HEK293T (cell line): ENCODE measurements at places on chromosomes 2 and 18.

- DNase-seq: peak; percentile 45
Observed at GRCh38 chr18:59783138-59783537, 85.9 kb upstream of the CCBE1 start.

- DNase-seq: peak; percentile 32
Observed at GRCh38 chr2:239991689-239992314, 33.3 kb downstream of the NDUFA10 start.

DNA sequence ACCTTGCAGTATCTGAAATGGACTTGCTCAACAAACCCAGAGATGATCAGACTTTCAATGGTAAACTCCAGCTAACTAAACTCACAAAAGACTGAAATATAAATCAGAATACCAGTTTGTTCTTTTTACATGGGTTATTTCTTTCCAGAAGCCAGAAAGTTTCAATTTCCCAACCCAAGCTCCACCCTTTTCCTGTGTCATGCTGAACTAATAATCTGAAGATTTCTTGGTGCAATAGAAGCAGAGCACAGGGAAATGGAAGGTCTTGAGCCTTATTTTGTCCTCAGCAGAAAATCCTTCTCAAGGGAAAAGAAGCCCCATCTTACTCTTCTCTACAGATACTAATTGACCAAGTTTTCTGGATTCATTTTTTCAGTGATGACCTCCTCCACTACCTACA lies 93.3 kb upstream of the PAPOLG start:
- no peak for DNase-seq

DNA sequence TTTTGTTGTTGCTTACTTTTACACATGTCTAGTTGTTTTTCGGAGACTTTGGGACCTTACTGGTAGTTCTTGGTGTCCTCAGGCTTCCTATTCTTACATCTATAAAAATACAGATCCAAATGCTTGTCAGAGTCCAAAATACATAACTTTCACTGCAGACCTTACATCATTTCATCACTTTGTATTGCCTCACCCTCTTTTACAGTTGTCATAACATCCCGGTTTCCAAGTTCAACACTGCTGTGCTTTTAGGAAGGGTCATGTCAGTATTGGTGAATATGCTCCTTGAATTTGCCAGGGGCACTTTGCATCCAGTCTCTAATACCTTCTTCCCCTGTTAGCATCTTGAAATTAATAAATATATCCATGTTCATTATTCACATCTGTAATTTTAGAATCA lies 518.2 kb upstream of the RAB12 start:
- DNase-seq: no peak

GRCh38 chr2:236582968-236583367 lies 13.3 kb downstream of the ACKR3 start:
- no peak for DNase-seq

DNA sequence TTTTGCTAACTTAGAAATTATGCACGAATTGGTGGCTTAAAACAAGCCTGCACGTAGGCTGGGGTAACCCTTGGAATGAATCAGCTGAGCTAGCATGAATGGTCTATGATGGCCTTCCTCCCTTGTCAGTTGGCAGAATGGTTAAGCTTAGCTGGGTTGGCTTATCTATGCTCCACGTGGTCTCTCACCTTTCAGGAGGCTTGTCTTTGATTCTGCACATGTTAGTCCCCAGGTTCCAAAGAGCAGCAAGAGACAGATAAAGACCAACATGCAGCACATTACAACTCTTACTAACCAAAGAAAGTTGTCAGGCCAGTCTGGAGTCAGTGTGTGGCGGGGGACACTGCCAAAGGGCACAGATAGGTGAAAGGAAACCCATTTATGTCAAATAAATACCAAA lies 700.9 kb upstream of the SYT4 start:
- no peak for DNase-seq

DNA sequence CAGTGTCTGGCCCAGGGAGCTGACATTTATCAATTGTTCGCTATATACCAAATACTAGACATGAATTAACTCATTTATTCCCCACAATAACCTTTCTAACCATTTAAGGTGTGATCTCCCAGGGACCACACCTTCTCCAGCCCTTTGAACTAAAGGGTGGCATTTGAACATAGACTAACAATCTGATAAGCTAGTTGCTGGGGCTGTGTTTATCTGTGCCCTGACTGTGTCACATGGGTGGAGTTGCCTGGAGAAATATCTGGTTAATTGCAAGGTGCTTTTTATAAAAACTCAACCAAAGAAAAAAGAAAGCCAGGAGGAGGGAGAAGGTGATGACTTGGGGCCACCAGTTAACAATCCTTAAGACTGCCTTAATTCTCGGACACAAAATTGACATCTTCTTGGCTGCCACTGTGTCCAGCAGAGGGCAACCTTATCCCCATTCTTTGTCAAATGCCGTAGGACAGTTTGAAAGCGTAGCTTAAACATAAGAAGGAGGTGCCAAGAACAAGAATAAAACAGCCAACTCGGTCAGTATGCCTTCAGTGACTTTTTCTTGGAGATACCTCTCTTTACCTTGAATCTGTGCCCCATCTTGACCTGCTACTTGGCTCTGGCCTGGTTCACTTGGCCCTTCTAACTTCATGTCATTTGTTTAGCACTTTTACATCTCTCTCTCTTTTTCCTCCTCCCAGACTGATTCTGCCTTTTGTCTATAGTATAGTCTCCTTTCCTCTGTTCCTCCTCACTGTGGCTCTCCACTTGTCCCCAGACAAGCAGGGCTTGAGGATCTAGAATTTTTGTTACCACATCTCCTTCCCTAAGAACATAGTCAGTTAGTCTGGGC lies 183.4 kb downstream of the MYO3B start:
- peak; percentile 53 for DNase-seq

- no peak for DNase-seq
Observed at GRCh38 chr18:1483385-1483784, 578.7 kb downstream of the ADCYAP1 start.

GRCh38 chr2:240932724-240933047 lies 26.6 kb downstream of the CROCC2 start:
- no peak for DNase-seq

DNA sequence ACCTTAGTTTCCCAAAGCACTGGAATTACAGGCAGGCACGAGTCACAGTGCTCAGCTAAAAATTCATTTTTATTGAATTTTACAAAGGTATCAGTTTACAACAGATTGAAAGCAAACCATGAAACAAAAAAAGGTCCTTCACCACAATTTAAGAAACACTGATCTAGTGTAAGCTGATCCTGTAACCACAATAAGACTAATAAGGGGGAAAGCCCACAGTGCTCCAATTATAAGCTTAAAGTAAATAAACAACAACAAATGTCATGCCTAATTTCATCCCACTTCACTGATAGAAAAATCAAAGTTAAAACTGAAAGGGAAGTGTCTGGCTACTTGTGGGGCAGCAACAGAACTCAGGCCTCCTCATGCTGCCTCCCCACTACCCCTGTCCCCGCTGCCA lies 49.2 kb downstream of the ICA1L start:
- DNase-seq: no peak

DNA sequence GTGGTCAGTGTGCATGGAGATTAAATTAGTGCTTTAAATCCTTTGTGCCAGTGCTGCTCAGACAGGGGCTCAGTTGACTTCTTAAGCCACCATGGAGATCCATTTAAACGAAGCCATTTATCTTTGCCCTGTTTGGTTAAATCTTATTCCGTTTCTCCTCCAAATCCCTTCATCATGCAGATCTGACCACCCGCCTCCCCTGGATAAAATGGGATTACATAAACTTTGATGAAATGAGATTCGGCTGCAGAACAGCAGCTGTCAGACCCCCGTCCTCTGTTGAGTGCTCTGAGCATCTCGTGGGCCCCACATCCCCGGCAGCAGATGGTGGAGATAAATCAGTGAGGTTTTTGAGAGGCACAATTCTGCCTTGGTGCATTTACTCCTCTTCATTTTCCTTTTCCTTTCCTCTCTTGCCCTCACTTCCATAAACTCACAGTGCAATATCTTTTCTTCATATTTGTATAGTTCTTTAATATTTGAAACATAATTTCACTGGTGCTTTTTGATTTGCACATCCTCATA lies 84.4 kb upstream of the TWIST2 start:
- DNase-seq: no peak

DNA sequence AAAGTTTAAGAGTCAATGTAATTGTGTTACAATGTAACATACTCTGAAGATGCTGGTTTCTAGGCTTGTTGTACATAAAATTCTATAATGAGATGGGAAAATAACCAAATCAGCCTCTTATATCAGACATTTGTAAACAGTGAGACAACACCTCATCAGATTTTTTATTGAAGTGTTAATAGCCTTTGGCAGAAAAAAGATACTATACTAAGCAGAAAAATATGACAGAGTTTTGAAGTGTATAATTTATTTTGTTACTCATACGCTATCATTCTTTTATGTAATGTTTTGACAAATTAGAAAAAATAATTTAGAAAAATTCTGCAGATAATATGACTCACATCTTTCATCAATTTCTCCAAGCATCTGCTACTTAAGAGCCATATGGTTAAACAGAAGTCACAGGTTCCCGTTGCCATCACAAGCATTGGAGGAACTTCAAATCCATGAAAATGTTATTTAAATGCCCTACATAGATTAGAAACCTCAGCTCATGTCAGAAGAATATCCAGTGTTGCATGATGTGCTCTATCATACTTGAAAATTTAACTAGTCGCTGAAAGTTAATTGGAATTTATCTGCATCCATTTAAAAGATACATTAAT lies 535.4 kb downstream of the LRP1B start:
- no peak for DNase-seq

GRCh38 chr2:229714080-229714735 lies at the start of gene DNER:
Gene DNER, minus strand, starts transcription at chr2:229714555. Its CDS starts 132 bp downstream, at chr2:229714423.
- DNase-seq: peak; percentile 80

DNA sequence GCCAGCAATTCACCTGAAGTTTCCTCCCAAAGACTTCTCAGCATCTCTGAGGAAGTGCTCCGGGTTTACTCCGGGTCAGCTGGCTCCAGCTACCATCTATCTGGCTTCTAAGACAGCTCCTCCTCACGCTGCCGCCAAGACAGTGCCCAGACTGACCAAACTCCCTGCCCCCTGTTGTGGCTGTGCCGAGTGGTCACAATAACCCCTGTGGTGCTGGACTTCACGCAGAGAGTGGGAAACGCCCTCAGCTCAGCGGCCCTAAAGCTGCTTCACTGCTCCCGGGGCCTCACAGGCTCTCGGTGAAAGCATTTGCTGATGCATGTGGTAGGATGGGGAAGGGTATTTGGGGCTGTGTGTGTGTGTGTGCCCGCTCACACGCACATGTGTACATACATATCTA lies 154.8 kb upstream of the ZNF236 start:
- DNase-seq: no peak

DNA sequence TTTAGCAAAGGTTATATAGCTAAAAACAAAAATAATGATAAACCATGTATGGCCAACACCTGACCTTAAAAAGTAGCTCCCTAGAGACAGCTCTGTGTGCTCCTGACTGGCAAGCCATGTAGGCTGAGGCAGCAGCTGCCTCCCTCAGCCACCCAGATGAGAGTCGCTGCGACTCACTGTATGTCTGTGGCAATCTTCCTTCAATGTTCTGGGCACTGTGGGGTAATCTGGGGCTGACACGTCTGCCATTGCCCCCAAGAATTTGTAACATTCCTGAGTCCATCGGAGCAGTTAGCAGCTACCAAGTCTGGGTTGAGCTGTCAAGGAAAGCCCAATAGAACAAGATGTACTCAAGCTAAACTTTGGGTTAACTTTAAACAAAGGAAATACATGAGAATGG lies 106.4 kb upstream of the DAPL1 start:
- DNase-seq: no peak
